ENCODE measurements at places on chromosomes 3 and 15.

GRCh38 chr3:159609625-159610024 lies 379.0 kb upstream of the IL12A start:
- no peak for DNase-seq

GRCh38 chr3:139302084-139302800 lies 41.6 kb upstream of the MRPS22 start:
- DNase-seq, result no peak

- peak; percentile 77 for DNase-seq
Measured at GRCh38 chr15:42273900-42274701, 868 bp upstream of the TMEM87A start.

DNA sequence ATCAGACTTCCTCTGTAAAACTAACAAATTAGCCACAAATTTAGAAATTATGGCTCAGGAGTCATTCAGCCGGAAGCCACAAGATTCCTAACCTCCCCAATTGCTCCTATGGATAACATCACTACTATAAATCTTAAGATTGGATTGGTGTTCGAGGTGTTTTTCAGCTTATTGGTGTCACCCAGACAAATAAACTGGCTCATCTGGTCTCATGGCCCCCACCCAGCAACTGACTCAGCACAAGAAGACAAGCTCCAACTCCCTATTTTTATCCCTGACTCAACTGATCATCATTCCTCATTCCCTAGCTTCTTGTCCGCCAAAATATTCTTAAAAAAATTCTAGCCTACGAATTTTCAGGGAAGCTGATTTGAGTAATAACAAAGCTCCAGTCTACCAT lies 135.1 kb upstream of the STRIT1 start:
- DNase-seq, result no peak

GRCh38 chr15:59148153-59148833 lies 43.3 kb downstream of the CCNB2 start:
- no peak for DNase-seq
